ENCODE measurements at places on chromosomes 5 and 9. TPM values are rescaled to one million over a fixed set of nuclear protein-coding genes. Genes with fewer than 3 reads are reported as not detected.

The RETREG1 gene
- 27.3 TPM for total RNA-seq

The HMCN2 gene
- total RNA-seq = not detected

The LECT2 gene
- total RNA-seq = not detected

- no peak for DNase-seq
- H3K4me1 ChIP-seq = no peaks in the 10 kb centered on the region
Measured at GRCh38 chr5:167814828-167815227, 476.6 kb upstream of the WWC1 start.

All from activated naive CD8-positive, alpha-beta T cell treated with anti-CD3 and anti-CD28 coated beads for 36 hours (primary cell).